ENCODE measurements at places on chromosomes 3 and 15. TPM values are rescaled to one million over a fixed set of nuclear protein-coding genes. Genes with fewer than 3 reads are reported as not detected.

Gene CFAP44
- 1.9 TPM for total RNA-seq

Gene CFAP92
- total RNA-seq, result not detected

Gene TRPM1
- not detected for total RNA-seq

Gene PARP15
- total RNA-seq, result not detected

Gene SETD2
- total RNA-seq, result 17.4 TPM

Gene TBC1D2B
- total RNA-seq, result 15.0 TPM

Gene GNAT1
- not detected for total RNA-seq

Gene PLSCR2
- total RNA-seq, result not detected

Gene MYLK
- 13.5 TPM for total RNA-seq

Gene ATP13A5
- not detected for total RNA-seq

Data from A549 treated with CORT108297 at 1 μM for 4 hours (cell line).